ENCODE measurements at places on chromosomes 1 and 21.

DNA sequence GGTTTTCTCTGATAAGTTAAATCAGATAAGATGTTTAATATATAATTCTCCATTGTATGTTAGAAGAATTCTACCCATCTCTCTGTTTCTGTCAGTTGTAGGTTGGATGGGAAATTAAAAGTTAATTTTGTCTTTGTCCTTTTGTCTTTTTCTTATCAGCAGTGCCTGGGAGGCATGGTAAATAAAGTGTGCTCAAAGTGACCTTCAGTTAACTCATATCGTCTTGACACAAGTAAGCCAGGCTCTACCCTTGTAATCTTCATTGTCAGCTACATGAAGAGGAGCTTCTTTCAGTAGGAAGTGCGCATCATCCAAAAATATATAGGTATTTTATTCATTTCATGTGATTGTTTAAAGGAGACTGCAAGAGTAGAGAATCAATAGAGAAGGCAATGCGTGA, 138.9 kb upstream of the NRIP1 start:
- no peak for DNase-seq

- DNase-seq = no peak
Observed at GRCh38 chr1:33098371-33098770, 17.4 kb downstream of the AZIN2 start.

DNA sequence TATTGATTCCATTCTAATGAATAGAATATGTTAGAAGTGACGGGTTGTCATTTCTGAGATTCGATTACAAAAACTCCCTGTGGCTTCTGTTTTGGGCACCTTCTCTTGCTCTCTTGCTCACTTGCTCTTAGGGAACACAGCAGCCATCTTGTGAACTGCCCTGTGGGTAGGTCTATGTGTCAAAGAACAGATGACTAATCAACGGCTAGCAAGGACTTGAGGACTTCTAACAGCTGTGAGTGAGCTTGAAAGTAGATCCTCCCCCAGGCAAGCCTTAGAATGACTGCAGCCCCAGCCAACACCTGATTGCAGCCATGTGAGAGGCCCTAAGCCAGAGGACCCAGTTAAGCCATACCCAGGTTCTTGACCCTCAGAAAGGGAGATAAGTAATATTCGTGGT, 49.3 kb downstream of the AZIN2 start:
- DNase-seq = no peak

- peak; percentile 52 for DNase-seq
Observed at GRCh38 chr1:17437580-17438317, 1.7 kb downstream of the RCC2 start.

GRCh38 chr1:39926820-39927219, 25.1 kb upstream of the MYCL start:
- DNase-seq = no peak

- peak; percentile 42 for DNase-seq
Observed at GRCh38 chr1:30715216-30715615, 8.2 kb downstream of the MATN1 start.

- no peak for DNase-seq
Observed at GRCh38 chr1:192170196-192170984, 12.1 kb downstream of the RGS18 start.

DNA sequence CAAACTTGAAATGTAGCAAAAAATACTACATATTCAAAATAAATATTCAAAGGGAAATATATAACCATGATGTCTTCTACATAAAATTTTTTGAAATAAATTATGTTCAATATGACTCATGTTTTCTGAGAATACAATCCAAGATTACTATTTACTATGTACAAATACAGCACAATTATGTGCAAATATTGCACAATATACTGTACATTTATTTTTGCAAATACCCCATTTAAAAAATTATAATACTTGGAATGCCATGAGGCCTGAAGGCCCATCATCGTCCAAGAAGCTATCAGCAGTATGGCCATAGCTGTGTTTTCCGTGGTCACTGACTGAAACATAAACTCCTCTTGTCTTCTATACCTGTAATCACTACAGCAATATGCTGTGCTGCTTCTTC, 12.3 kb downstream of the CCDC181 start:
- no peak for DNase-seq

- no peak for DNase-seq
Observed at GRCh38 chr1:118989006-118989815, 1.1 kb upstream of the TBX15 start.

GRCh38 chr1:246533371-246533905, 26.4 kb upstream of the SMYD3 start:
- DNase-seq = no peak

GRCh38 chr1:53837646-53837923, 511 bp downstream of the NDC1 start:
- DNase-seq = no peak

DNA sequence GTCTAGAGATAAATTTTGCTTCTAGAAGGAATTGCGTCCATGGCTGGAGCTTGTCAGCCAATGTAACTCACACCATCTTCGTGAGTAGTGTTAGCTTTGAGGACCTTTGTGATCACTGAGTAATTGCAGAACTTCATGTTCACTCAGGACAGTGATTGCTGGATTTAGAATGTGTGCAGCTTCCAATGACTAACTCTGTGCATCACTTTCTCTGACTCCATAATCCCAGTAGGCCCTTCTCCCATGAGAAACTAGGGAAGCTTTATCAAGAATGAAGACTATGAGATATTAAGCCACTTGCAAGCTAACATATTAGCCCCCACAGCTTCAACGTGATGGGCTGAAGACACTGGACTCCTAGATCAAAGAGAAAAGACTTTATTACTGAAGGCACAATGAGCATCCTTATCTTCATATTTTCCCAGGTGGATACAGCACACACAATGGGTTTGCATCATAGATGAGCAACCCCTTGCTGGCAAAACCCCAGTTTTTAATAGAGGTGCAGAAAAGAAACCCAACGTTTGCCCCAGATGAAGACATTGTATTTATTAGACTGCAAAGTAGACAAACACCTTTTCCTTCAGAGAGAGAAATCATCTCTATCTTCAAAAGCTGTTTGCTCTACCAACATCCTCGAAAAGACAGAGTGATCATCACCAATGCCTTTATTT, 561.0 kb downstream of the LTN1 start:
- no peak for DNase-seq

DNA sequence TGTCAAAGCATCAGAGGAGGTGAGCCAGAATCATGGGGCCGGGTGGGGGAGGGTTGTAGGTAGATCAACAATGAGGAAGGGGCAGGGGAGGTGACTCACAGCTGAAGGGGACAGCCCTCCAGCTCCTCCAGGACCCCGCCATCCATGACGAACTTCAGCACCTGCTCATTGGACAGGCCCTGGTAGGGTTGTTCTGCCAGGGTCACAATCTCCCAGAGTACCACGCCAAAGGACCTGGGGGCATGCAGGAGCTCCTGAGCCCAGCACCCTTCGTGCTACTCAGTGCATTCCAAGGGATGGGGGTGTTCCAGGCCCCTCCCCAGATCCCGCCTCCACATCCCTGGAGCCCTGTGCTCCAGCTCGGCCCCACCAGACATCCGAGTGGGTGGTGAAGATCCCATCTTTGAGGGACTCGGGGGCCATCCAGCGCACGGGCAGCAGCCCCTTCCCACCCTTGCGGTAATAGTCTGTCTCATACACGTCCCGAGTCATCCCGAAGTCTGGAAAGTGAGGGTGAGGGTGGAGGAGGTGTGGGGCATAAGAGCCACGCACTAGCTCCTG, 17.5 kb downstream of the INSRR start:
- no peak for DNase-seq

- no peak for DNase-seq
Observed at GRCh38 chr21:34702341-34703170, 33.8 kb downstream of the CLIC6 start.

DNA sequence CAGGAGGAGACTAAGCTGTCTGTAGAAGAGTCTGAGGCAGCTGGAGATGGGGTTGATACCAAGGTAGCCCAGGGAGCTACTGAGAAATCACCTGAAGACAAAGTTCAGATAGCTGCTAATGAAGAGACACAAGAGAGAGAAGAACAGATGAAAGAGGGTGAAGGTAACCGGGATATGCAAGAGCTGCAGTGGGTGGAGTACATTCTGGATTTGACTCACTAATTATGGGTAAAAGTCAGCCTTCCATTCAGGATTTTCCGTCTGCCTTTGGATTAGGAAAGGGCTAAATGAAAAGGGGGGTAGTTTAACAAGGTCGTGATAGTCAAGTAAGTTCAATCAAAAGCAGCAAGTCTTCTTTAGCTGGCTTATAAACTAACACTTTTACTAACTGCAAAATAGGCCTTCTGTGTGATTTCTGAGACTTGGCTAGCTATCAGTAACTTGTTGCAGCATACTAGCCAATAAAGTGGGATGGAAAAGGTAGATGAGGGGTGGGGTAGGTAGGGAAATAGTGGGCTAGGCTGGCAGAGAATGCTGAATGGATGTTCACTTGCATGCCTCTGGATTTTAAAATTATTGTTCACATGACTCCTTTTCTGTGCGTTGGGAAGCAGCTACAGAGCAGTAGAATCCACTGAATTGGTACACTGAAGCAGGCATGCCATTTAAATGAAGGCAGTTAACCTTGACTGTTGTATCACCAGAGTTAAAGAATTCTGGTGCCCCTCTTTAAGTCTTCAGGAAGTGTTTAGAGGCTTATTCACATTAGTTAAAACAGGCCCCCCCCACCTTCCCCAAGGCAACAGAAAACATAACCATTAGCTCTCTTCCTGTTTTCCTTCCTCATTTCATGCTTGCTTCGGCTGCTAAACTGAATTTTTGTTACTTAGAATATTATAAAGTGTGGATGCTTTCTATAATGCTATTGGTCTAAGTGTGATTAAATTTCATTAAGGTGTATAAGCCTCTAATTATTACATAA, 15.4 kb downstream of the CCDC17 start:
- DNase-seq = no peak

DNA sequence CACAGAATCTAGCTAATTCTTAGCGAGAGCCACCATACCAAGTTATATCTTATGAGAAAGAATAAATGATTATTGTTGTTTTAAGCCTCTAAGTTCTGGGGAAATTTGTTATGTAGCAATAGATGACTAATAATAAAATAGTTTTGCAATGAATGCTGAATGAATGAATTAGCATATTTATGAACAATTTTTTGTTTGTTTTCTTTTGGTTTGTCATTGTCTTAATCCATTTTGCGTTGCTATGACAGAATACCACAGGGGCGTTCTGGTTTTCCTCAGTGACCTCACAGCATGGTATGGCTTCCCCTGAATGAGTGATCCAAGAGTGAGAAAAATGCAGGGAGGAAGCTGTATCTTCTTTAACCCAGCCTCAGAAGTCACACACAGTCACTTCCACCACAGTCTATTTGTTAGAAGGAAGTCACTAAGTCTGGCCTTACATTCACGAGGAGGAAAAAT, 53.8 kb upstream of the HPDL start:
- no peak for DNase-seq

DNA sequence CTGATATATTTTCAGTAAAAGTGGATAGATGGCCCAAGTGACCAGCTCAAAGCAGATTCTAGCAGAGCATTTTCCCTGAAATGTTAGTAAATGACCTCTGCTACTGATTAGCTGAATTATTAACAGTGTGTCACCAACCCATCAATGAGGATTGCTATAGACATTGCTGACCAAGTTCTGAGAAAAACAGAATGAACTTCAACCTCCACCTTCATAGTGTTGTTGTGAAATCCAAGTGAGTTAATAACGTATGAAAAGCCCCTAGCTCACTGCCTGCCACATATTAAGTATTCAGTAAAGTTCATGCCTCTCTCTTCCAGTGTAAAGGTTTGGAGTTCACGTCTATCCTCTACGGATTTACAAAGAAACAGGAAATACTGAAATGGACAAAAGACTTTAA, 15.8 kb downstream of the PLPP3 start:
- no peak for DNase-seq

DNA sequence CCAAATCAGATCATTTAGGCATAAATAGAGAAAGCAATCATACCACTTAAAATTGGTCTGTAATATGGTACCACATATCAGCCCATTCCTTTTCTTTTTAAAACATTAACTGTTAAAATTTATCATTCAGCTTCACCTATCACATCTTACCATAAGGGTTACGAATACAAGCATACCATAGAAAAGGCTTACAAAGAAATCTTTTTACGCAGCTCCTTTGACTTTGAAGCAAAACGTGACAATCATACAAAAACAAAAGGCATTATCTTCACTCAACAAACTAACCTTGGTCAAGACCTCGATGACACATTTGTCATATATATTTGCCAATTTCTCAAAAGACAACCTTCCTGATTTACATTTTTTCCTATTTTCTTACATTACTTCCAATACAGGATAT, 169.0 kb downstream of the SMYD3 start:
- DNase-seq = no peak

DNA sequence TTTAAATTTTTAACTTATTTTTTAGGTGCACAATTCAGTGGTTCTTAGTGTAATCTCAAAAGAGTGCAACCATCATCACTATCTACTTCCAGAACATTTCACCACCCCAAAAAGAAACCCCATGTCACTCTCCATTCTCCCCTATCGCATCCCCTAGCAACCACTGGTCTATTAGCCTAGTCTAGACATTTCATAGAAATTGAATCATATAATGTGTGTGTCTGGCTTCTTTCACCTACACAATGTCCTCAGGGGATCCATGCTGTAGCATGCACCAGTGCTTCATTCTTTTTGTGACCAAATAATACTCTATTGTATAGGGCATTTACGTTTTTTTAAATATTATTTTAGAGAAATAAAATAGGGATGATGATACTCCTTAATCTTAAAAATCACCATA, 64.7 kb downstream of the JAK1 start:
- DNase-seq = no peak

DNA sequence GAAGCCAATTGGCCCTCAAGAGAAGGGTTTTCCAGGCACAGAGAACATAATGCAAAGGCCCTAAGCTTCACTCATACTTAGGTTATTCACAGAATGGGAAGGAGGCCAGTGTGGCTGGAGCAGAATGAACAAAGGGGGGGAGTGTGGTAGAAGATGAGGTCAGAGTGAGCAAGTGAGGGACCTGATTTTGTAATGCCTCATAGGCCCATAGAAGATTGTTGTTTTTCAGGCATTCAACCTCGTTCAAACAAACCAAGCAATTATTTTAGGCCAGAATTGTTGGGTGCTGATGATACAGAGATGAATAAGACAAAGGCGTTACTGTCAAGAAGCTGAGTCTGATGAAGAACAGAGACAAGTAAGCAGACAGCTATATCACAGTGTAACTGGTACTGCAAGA, 54.5 kb upstream of the RAP1A start:
- DNase-seq = no peak

- DNase-seq = no peak
Observed at GRCh38 chr1:59549066-59549837, 252.4 kb downstream of the FGGY start.

GRCh38 chr1:3865606-3866160, 8.4 kb downstream of the DFFB start:
- DNase-seq = no peak

- peak; percentile 73 for DNase-seq
Observed at GRCh38 chr21:41366522-41367151, 4.8 kb downstream of the MX2 start.

Data from HT-29 (cell line).